Stimulated activated CD8-positive, alpha-beta memory T cell treated with anti-CD3 and anti-CD28 coated beads, Interleukin-7, amount 100 ng/mL, for 24 hours (primary cell): ENCODE measurements at places on chromosomes 5 and 9.

DNA sequence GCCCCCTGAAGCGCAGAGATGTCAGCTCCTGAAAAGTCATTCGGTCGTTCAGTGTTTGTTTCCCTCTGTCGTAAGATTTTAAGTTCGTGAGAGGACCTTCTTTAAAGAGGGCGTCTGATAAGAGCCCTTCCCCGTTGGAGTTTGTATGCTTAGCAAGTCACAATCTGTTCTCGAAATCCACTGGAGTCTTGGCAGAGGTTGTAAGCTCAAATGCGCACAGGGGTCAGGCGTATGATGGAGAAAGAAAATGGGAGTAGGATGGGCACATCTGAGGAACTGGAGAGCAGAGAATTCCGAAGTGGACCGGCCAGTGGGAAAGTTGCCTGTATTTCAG, 710 bp downstream of the HSD17B4 start:
- DNase-seq, result no peak

- no peak for DNase-seq
Measured at GRCh38 chr9:2317591-2317990, 302.4 kb downstream of the SMARCA2 start.

GRCh38 chr9:137226338-137227053, 806 bp upstream of the RNF224 start:
- DNase-seq, result no peak

- DNase-seq, result no peak
Measured at GRCh38 chr5:72518001-72518683, 10.9 kb upstream of the ZNF366 start.

- no peak for DNase-seq
Measured at GRCh38 chr9:72464857-72465592, 56.4 kb upstream of the TMC1 start.

GRCh38 chr5:135974021-135974600, 19.3 kb upstream of the LECT2 start:
- DNase-seq, result no peak

DNA sequence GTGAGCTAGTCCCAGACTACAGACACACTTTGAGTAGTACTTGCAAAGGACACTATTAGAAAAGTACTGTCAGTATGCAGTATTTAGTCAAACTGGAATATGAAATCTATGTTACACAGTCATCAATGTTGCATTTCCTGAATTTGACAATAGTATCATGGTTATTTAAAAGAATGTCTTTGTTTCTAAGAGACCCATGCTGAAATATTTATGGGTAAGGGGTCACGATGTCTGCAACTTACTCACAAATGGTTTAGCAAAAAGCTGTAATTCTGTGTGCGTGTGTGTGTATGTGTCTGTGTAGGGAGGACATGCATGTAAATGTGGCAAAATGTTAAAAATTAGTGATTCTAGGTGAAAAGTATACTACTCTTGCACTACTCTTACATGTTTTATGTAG, 105.6 kb downstream of the GOLPH3 start:
- DNase-seq, result no peak

- DNase-seq, result peak; percentile 40
Measured at GRCh38 chr9:72365525-72366256, 683 bp upstream of the ZFAND5 start.

- no peak for DNase-seq
Measured at GRCh38 chr9:21615018-21615417, 132.9 kb upstream of the IFNE start.

DNA sequence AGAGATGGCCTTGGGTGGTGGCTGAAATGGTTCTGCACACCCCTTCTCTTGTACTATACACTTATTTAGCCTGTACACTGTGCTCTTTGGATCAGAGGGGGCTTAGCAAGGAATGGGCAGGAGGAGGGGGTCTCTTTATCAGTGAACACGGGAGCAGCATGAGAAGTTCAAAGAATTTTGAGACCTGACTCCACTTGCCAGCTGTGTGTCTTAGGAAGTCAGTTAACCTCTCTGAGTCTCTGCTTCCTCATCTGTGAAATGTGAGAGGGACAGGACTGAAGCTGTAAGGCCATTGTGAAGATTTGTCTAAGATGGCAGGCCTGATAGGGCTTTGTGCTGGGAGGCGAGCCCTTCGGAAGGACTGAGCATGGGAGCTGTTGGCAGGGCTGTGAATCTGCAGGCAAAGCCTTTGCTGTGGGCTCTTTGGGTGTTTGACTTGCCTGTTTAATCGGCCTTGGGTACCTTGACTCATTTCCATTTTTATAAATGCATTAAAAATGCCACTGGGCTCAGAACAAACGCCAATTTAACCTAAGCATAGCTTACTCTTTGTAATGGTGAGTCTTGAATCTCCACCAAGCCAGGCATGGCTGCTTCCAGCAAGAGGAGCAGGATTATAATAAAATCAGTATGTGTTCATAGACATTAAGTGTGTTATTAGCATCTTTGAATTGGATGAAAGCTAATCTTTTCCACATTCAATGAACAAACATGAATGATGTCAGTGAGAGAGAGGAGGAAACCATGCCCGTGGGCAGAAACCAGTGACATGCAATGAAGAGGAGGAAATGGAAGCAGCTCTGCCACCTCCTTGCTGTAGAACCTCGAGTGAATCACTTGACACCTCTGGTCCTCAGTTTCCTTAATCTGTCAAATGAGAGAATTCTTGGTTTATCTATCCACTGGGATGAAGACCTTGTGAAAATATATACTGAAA, 89.4 kb downstream of the MACROH2A1 start:
- no peak for DNase-seq

- no peak for DNase-seq
Measured at GRCh38 chr5:77396017-77396416, 96.1 kb downstream of the WDR41 start.

DNA sequence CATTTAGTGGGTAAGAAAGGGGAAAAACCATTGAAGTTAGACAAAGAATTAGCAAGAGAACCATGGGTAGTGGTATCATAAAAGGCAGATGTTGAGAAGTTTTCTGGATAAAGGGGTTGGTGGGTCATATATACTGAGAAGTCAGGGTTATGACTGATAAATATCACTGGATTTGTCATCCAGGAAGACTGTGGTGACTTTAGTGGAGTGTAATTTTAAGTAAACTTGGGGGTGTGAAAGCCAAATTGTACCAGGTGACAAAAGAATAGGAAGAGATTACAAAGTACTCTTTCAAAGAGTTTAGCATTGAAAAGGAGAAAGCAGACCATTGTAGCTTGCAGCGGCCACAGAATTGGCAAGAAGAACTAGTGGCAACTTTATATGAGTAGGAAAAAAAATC, 315.2 kb upstream of the DMAC1 start:
- DNase-seq, result no peak

GRCh38 chr9:120513825-120514396, 66.1 kb downstream of the CDK5RAP2 start:
- DNase-seq, result no peak

GRCh38 chr5:66144834-66145390, 812 bp downstream of the SREK1 start:
- peak; percentile 48 for DNase-seq

GRCh38 chr5:147575598-147575997, 65.7 kb upstream of the DPYSL3 start:
- DNase-seq, result no peak

- no peak for DNase-seq
Measured at GRCh38 chr5:14332038-14332631, 189.0 kb downstream of the TRIO start.

DNA sequence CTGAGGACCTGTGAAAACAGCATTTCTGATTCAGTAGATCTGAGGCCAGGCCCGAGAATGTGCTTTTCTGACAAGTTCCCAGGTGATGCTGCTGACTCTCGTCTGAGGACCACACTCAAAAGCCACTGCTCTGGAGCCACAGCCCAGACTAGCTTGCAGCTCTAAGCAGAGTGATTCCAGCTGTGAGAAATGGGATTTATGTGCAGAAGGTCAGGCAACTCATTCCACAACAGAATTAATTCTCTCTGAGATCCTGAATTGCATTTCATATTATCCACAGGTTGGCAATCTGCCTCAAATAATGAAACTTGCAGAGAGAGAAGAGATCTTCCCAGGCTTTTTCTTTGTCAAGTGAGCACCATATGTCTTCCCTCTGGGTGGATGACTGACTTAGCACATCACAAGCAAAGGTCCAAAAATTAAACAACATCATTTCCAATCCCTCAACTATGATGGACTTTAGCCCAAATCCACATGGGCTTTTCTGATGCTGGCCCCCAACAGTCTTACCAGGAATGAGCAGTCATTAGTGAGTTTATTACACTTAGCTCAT, 140.2 kb downstream of the ALDH1A1 start:
- no peak for DNase-seq

GRCh38 chr5:37918424-37918823, 78.6 kb upstream of the GDNF start:
- no peak for DNase-seq

DNA sequence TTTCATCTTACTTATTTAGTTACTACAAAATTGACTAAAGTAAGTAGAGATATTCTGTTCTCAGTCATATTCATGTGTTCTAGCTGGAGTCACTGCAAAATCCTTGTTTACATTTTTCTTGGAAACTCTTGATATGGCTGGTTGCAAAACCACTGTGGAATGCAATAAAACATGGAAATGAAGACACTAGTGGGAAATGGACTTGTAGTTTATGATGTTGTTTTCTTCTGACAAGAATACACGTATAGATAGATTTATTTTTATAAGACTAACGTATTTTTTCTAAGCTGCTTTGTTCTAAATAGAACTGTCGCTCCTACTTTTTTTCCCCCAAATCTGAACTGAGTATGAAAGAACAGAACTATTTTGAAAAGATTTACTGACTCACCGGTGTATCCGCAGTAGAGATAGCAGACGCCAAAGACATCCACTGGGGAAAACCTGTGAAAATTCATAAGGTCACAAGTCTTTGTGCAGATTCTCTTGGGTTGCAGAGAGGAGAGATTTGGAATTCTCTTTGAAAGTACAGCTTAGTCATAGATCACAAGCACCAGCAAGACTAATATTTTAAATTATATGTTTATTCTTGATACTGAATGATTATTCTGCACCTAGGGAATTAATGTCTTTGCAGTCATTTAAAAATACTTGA, 119.6 kb upstream of the TAF11L2 start:
- no peak for DNase-seq

- DNase-seq, result peak; percentile 4
Measured at GRCh38 chr9:74770508-74771261, 117.0 kb downstream of the TRPM6 start.

DNA sequence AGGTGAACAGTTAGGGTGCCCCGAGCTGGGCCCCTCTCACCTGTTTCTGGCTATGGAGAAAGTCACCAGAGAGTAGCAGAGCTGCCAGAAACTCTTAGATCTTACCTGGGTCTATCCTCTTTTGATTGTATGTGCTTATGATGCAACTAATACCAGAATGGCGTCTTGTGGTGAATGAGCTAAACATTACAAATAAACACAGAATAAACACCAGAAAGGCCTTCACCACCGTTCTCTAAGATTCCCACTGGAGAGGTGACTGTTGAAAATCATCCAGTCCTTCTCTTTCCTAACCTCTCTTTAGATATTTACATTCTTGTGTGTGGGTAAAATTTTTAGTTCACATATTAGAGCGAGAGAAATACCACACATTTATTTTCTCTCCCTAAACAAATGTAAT, 241.7 kb upstream of the GAS1 start:
- no peak for DNase-seq

GRCh38 chr5:98909363-98909762, 19.4 kb downstream of the CHD1 start:
- DNase-seq, result no peak

GRCh38 chr5:161306351-161306995, 240.1 kb downstream of the GABRB2 start:
- DNase-seq, result no peak

DNA sequence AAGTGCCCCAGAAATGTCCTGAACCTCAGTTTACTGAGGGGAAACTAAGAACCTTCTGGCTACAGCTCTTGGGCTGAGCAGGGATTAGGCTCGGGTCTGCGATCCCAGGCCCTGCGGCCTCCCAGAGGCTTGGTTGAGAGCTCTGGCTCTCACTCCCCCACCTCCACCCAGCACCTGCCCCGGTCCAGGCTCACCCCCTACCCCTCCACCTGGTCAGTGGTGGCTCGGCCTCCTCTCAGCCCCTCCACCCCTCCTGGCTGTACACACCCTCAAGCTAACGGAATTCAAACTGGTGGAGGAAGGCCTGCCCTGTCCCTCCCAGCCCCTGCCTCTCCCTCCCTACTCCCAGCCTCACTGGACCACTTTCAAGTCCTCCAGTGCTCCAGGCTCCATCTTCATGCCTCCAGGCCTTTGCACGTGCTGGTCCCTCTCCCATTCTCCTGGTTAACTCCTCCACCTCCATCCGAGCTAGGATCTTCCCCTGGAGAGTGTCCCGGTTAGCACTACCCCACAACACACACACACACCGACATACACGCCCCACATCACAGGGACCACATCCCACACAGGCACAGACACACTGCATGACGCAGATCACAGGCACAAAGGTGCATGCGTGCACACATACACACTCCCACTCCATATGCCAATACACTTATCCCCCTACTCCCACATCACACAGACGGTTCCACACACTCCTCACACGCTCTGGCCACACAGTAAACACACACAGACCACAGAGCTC, 130.9 kb downstream of the C9orf50 start:
- no peak for DNase-seq

DNA sequence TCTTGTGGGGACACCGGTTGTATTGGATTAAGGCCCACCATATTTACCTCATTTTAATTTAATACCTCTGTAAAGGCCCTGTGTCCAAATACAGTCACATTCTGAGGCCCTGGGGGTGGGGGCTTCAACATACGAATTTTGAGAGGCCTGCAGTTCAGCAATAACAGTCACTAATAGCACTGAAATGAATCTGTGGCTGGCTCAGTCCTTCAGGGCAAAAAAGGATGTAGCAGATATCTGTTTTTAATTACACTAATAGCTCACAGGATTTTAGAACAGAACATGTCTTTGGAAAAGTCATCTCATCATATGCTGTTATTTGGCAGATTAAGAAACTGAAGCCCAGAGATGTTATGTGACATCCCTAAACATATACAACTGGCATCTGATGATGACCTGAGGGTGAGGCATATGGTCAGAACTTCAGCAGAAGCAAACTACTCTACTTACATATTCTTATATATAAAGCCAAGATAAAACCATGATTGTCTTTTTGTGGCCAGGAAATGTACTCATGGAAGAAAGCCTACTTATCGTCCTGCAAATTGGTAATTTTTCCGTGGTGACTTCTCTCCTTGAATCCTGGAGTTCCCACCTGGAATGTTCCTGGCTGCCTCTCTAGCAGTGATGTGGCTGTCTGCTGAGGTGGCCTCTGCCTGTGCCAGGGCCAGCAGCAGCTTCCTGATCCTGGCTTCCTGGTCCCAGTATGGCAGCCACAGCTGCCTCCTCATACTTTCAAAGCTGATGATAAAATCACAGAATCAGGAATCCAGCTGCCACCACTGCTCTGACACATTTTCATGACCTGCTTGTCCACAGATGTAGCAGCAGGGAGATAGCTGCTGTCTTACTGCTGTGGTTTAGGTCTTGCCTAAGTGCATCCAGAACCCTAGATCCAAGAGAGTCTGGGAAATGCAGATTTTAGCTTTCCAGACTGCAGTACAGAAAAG, 72.1 kb upstream of the ANKRD55 start:
- DNase-seq, result no peak

DNA sequence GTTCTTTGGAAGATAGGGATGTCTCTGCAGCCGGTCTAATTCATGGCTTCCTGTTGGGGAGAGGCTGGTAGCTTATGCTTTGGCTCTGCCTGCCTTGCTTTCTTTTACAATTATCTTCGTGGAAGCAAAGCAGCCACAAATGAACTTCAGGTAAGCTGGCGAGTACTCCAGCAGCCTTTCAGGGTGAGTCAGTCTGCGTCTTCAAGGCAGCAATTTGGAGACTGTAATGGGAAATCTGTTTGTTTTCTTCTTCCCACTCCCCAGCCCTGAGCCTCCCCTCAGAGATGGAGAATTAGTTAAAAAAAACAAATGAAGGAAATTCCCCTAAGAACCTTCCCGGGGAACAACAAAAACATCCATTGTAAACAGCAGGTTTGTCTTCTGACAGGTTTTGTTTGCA, 100.1 kb downstream of the PSAT1 start:
- no peak for DNase-seq
